ENCODE measurements at places on chromosomes 4 and X.
A peak's percentile ranks its signal among the peaks of the same experiment; 100 is the strongest.

GRCh38 chr4:13678186-13678924, 50.8 kb upstream of the BOD1L1 start:
- DNase-seq, result no peak

GRCh38 chr4:153940916-153941315, 152.0 kb upstream of the SFRP2 start:
- DNase-seq, result no peak

DNA sequence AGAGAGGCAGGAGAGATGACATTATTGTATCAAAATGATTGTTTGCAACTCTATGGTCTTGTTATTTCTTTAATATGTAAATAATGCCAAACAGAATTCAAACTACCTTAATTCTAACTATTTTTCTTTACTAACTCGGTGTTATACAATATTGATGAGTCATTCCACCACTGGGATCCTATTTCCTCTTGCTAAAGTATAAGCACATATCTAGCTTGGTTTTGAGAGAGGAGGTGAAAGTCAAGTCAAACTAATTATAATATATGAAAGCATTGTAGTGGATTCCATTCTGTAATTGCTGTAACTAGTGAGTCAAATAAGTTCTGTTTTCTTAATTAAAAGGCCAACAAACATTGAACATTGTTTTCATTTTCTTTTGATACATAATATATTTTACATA, 837.6 kb downstream of the PDHA2 start:
- DNase-seq, result no peak

DNA sequence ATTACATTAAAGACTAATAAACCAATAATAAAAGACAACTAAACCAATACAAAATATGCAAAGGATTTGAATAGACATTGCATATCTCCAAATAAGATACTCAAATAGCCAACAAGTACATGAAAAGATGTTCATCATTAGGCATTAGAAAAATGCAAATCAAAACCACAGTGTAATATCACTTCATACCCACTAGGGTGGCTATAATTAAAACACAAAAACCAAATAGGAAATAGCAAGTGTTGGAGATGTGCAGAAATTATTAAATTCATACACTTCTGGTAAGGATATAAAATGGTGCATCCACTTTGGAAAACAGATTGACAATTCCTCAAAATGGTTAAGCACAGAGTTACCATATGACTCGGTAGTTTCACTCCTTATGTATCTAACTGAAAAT, 860.8 kb upstream of the DIAPH2 start:
- no peak for DNase-seq

DNA sequence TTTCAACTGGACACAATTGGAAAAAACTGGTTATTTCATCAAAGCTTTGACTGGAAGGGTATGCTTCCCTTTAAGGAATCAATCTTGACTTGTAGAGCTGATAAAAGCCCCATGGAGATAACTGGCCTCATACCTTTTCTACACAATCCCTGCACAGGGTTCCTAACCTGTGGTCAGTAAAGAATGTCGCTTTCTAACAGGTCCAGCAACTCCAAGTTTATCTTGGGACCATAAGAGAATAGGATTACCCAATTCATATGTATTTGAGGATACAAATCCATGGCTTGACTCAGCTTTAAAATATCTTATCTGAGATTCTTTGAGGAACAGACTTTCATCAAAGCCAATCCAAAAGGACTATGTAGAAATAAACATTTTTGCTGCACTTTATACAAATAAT, 1399.8 kb upstream of the PABPC4L start:
- no peak for DNase-seq

DNA sequence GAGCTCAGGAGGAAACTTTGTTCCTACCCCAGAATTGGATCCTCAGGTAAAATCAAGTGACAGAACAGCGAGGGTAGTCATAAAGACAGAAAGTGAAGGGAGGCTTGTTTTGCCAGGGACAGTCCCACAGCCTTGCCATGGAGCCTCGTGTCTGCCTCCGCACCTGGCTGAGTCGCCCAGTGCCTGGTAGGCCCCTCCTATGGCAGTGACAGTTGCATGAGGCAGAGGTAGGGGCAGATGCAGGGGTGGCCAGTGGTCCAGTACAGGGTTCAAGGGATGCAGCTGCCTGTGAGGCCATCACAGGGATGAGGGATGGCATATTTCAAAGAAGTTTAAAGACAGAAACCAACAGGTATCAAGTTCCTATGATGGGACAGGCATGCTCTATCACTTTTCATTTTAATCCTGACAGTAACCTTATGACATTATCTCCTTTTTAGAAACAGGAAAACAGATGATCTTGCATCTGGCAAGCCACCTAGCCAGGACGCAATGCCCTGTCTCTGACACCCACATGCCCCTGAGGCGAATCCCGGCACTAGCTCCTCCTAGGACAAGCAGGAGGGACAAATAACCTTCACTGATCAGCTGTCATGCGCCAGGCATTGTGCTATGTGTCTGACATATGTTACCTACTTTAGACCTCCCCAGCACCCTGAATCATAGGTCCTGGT, 127.4 kb upstream of the ENPP6 start:
- no peak for DNase-seq

- no peak for DNase-seq
Observed at GRCh38 chr4:36209941-36210649, 34.2 kb downstream of the ARAP2 start.

- DNase-seq, result no peak
Observed at GRCh38 chr4:142331132-142331531, 515.0 kb downstream of the INPP4B start.

GRCh38 chrX:29841750-29842149, 373.6 kb upstream of the MAGEB2 start:
- DNase-seq, result no peak

GRCh38 chr4:140372751-140373327, 607 bp upstream of the SCOC start:
- peak; percentile 38 for DNase-seq

DNA sequence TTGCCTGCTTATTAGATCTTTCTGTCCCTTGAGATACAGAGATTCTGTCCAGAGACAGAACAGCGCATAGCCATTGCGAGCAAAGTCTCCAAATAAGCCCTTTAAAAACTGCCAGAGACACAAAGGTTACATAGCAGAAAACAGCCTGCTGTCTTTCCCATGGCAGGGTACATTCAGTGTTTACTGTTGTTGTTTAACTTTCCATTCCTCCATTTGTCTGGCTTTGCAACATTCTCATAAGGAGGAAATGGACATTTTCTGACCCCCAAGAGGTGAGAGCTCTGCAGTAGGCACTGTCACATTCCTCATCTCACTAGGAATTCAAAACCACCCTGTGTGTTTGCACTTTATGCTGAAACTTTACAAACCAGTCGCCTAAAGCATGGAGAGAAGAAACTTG, 48.3 kb downstream of the PDE5A start:
- DNase-seq, result no peak

- no peak for DNase-seq
Observed at GRCh38 chr4:66328803-66329574, 658.7 kb upstream of the EPHA5 start.

DNA sequence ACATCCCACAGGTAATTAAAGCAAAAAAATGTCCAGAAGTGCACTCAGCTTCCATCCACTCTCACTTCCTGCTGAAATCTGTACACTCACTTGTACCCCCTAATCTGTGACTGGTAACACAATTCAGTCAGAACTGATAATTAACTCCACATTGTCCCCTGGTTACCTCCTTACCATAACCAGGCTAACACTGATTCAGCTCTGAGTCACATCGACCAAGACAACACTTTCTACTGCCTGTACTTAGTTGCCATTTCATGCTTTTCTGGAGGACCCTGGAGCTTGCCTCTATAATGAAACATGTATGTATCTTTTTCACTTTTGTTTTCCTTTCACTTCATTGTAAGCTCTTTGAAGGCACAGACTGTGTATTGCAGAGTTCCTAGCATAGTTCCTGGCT, 130.9 kb upstream of the GABRG1 start:
- DNase-seq, result no peak

- no peak for DNase-seq
Observed at GRCh38 chrX:53900623-53901022, 143.7 kb downstream of the PHF8 start.

DNA sequence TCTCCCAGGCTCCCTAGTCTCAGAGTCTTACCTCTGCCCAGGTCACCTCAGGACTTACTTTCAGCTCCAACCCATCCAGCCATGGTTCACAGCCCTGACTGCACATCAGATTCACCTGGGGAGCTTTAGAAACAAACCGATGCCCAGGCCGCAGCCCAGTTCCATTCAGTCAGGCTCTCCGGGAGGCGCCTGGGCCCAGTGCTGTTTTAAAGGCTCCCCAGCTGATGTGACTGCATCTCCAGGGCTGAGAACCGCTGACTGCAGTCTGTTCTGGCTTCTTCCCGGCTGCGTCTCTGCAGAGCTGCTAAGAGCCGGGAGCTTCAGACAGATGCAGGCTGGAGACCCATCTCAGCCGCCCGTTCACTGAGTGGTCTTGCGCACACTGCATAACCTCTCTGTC, 44.4 kb upstream of the LGI2 start:
- no peak for DNase-seq

DNA sequence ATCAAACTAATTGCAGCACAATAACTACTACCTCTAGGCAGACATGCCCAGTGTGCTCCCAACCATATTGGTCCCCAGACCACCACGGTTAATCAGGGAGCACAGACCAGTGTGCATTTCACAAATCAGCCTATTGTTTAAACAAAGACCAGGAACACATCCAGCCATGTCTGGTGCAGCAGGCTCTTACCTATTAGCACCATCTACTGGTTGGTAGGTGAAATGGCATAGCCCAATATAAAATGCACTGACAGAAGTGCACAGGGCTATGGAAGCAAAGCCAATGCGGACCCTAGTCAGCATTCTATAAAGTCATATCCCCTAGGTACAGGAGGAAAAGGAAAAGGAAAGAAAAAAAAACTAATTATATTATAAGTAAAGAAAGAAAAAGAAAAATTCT, 15.5 kb upstream of the CYLC1 start:
- DNase-seq, result no peak

GRCh38 chrX:15873566-15873965, 19.0 kb upstream of the AP1S2 start:
- no peak for DNase-seq

- no peak for DNase-seq
Observed at GRCh38 chrX:29545878-29546277, 669.5 kb upstream of the MAGEB2 start.

DNA sequence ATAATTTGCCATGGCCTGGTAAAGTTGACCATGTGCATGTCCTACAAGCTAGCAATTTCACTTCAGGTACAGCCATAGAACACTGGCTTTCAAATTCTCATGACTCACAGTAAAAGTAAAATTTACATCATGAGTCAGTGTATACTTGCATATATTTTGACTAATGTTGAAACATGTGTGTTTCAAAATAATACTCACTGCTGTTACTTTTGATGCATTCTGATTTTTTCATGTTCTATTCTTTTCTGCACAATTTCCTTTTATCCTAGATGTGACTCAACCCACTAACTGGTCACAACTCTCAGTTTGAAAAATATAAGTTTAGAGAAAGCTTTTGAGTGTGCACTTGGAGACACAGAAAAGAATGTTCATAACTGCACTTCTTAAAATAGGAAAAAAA, 365.7 kb downstream of the FGF13 start:
- DNase-seq, result no peak

DNA sequence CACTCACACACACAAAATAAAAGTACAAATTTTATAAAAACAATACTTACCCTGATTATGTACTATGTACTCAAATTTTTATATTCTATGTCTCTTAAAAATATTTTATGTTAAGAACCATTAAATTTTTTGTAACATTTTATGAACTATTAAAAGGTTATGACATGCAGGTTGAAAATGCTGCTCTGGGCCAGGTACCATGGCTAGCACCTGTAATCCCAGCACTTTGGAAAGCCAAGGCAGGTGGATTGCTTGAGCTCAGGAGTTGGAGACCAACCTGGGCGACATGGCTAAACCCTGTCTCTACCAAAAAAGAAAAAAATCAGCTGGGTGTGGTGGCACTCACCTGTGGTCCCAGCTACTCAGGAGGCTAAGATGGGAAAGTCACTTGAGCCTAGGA, 29.4 kb upstream of the SPINK2 start:
- no peak for DNase-seq

GRCh38 chrX:30259927-30260326, 13.0 kb downstream of the MAGEB1 start:
- DNase-seq, result no peak

- no peak for DNase-seq
Observed at GRCh38 chrX:132270699-132271098, 51.5 kb upstream of the RAP2C start.

- no peak for DNase-seq
Observed at GRCh38 chr4:66045913-66046312, 375.6 kb upstream of the EPHA5 start.

DNA sequence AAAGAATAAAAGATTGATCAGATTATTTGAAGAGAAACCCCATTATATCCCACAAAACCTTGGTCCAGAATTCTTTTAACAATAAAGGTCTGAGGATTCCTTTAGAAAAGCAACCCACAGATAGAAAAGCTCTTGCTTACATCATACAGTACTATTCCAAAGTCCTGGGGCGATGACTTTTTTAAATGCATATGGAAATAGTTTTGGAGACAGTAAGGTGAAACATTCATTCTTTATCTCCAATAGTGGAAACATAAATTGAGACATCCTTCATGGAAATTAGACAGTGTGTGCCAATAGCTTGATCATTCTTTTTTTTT, 85.7 kb upstream of the UCP1 start:
- no peak for DNase-seq

DNA sequence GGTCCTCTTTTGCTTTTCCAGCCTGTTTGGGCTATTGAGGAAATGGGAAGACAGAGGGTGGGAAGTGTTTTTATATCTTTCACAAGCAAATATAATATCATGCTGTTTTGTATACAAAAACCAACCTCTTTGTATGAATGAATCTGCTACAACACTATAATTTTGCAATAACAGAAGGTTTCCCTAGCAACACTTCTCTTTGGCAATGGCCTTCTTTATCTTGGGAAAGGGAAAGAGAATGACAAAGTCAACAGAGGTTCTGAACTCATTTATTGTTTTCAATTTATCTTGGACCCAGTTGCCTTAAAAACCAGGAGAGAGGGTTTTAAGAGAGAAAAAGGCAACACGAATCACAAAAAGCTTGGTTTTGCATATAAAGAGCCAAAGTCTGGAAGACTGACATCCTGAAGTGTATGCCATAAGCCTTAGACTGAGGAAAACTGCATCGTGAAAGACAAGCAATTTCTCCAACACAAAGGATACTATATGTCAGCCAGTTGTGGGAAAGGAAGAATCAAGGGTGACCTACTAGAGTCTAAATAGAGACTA, 121.8 kb upstream of the FAM241A start:
- DNase-seq, result no peak

GRCh38 chrX:153380691-153381090, 20.5 kb downstream of the PNMA6E start:
- DNase-seq, result no peak

- DNase-seq, result no peak
Observed at GRCh38 chr4:58739275-58739674, 1629.1 kb upstream of the IGFBP7 start.

GRCh38 chr4:17468619-17469221, 43.2 kb downstream of the QDPR start:
- DNase-seq, result no peak
